ENCODE measurements at places on chromosomes 6 and 20. TPM values are rescaled to one million over a fixed set of nuclear protein-coding genes. Genes with fewer than 3 reads are reported as not detected.

DNA sequence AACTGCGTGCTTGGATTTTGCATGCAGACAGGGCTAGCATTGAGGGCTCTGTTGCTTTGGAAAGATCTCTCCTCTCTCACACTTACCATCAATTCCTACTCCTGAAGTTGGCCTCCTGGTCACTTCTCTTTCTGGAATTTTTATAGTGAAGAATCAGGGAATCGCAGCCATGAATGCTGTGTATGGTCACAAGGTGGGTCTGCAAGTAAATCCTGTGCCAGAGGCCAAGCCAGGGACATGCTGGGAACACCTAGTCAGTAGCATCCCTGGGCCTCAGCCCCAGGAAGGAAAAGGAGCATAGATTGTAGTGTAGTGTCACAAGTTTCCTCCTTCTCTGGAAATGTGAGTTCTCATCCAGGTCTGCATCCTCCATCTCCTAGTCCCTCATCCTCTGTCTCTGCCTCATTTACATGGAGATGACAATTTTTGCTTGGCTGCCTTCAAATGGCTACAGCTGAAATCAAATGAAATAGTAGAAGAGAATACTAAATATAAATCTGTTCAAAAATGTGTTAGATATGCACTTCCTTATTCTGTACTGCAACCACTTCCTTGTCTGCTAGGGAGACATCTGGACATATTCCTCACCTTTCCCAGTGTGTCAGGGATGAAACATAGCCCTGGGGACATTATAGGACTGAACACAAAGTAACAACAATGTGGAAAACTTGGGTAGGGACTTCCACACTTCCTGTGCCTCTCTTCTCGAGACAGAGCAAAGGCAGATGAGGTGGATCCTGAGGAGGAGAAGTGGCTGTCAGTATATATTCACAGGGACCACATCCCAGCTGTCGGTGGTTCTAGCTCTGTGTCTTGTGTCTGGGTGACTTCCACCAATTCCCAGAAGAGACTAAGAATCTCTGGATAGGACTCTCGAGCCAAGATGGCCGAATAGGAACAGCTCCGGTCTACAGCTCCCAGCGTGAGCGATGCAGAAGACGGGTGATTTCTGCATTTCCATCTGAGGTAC lies 17.0 kb downstream of the CST9 start:
- DNase-seq: no peak

DNA sequence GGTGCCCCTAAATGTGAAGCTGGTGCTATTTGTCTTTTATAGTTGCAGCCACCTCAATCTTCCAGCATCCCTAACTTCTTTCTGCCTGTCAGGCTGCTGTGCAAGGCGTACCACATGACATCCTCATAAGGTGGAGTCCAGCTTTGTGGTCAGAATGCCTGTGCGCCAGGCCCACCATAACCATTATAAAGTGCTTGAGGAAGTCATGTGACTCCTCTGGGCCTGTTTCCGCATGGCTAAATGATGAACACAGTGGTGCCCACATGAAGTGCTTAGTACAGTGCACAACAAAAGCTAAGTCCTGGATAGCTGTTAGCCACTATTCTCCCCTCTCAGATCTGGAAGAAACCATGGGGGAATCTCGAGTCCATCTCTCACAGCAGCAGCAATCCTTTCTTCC lies 75.6 kb downstream of the INSM1 start:
- DNase-seq: no peak

- no peak for DNase-seq
Measured at GRCh38 chr6:156790711-156791319, 13.6 kb downstream of the ARID1B start.

GRCh38 chr6:18795726-18796125 lies 408.6 kb downstream of the RNF144B start:
- DNase-seq: no peak

DNA sequence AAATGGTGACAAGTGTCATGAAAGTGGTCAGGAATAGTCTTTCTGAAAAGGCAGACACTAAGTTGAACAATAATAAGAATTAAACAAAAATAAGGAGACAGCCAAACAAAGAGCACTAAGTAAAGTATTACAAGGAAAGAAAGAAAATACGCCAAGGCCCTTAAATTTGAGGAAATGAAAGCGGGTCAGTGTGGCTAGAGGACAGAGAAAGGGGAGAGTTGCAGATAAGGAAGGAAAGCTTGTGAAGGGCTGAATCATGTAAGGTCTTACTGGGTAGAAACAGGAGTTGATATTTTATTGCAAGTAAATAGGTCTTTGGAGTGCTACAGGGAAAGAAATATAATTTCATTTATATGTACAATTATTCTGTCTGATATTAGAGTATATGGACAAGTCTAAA lies 732.1 kb downstream of the EPHA7 start:
- no peak for DNase-seq

Gene RIMS4
- not detected for total RNA-seq

Gene PGC
- total RNA-seq: not detected

Gene DNPH1
- 284 TPM for total RNA-seq

Gene HMGCLL1
- total RNA-seq: 0.25 TPM

All from kidney epithelial cell (primary cell).